ENCODE measurements at places on chromosomes 16 and 17. TPM values are rescaled to one million over a fixed set of nuclear protein-coding genes. Genes with fewer than 3 reads are reported as not detected.

KLHL10 gene
- total RNA-seq: 0.32 TPM

CACNG4 gene
- total RNA-seq: 0.08 TPM

SLC22A31 gene
- not detected for total RNA-seq

DNA sequence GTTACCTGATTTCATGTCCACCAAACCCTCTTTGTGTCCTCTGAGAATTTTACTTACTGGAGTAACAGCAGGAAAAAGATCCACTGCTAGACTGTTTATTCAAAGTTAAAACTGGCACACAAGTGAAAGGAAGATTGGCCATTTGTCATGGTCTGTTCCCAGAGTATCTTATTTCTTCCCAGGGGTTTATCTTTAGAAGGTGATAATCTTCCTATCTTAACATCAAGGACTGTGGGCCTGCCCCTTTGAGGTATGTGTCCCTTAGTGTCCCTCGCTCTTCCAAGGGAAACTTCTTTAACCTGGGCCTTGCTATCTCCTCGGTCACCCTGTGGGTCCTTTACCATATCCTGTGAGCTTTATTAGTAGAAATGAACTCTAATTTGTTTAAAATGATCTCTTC, 49.7 kb downstream of the ARHGAP44 start:
- ATAC-seq: no peak

All from esophagus mucosa (tissue), 1 donor.